ENCODE measurements at places on chromosomes 4 and X.
A peak's percentile ranks its signal among the peaks of the same experiment; 100 is the strongest.

DNA sequence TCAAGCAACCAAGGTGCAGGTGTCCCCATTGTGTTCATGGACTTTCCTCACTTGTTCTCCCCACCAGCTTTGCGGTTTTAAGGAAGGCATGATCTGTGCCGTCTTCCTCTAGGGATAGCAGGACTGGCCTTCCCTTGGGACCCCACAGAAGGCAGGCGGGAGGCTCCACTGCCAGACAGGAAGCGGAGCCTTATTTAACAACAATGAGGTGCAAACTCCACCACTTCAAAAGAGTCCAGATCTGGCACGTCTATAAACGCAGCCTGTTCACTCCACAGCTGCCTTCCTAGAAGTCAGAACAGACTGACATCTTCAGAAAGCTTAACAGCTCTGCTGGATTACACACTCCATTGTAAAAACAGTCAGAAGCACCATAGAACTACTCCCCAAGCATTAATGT is 1.7 kb upstream of the GPR143 start:
- DNase-seq: no peak

- peak; percentile 57 for DNase-seq
Measured at GRCh38 chrX:154918060-154918483, 31.9 kb downstream of the F8A1 start.

GRCh38 chrX:153635788-153636668 is 11.0 kb upstream of the DUSP9 start:
- DNase-seq: peak; percentile 45

GRCh38 chr4:76781698-76782595 is 116.0 kb downstream of the SOWAHB start:
- DNase-seq: peak; percentile 32

- no peak for DNase-seq
Measured at GRCh38 chr4:16129336-16129735, 45.5 kb upstream of the PROM1 start.

DNA sequence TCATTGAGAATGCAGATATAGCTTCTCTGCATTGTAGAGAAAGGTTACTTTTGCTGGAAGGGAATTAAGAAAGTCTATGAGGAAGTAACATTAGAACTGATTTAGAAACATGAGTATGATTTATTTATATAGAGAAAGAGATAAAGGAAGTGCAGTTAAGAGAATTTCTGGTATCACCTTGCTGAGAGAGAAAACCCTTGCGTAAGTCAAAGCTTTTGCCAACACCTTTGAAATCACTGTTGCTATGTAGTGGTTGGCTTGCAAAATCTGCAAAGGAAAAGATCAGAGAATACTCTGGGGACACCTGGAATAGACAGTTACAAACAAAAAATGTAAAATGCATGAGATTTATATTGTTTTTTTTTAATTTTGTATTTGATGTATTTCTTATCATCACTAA is 137.3 kb upstream of the RXFP1 start:
- DNase-seq: no peak

GRCh38 chr4:147528054-147528453 is 47.2 kb downstream of the EDNRA start:
- no peak for DNase-seq

- no peak for DNase-seq
Measured at GRCh38 chr4:87078987-87079486, 141.4 kb downstream of the KLHL8 start.

DNA sequence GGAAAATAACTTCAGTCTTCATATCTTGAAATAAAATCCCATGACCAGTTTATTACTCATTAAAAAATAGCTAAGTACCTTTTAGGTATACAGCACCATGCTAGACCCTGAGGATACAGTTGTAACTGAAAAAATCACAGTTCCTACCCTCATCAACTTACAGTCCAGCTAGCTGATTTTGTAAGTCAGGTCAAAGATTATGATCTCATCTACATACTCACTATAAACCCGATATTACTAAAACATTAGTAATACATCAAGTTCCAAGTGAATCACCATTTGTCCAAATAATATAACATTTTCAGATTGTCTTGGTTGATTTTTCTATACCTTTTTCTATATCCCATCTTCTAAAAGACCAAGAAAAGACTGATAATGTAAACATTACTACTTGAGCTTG is 333.9 kb downstream of the INPP4B start:
- DNase-seq: no peak

DNA sequence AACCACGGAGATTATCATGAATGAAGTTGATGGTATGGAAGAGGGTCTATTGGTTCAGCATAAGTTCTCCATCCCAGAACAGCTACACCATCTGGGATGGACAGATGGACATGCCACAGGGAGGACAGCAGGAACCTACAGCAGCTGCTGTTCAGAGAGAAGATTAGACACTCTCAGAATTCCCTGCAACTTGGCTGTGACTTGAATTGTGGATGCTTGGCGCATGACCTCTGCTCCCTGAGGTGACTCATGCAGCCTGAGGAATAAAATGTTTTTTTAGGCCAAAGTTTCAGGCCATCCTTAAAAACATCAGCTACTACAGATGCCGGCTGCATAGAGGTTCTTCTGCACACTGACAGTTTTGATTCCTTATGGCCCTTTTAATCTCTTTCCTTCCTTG is 97.3 kb downstream of the RS1 start:
- DNase-seq: peak; percentile 19

DNA sequence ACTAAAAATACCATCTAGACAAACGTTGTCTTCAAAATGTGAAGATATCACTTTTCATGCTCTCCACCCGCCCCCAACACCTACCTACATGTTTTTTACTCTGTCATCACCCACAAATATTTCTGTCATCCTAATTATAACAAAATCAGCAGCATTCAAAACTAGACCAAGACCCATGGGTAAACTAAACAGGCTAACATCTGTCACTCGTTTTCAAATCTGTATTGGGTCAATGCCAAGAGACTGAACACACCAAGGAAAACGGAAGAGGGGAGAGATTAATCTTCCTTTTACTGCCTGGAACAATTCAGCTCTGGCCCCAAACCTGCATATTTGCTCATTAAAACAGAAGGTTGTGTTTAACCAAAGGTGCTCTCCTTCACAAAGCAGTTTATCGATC is 17.5 kb downstream of the FAM184B start:
- peak; percentile 28 for DNase-seq

DNA sequence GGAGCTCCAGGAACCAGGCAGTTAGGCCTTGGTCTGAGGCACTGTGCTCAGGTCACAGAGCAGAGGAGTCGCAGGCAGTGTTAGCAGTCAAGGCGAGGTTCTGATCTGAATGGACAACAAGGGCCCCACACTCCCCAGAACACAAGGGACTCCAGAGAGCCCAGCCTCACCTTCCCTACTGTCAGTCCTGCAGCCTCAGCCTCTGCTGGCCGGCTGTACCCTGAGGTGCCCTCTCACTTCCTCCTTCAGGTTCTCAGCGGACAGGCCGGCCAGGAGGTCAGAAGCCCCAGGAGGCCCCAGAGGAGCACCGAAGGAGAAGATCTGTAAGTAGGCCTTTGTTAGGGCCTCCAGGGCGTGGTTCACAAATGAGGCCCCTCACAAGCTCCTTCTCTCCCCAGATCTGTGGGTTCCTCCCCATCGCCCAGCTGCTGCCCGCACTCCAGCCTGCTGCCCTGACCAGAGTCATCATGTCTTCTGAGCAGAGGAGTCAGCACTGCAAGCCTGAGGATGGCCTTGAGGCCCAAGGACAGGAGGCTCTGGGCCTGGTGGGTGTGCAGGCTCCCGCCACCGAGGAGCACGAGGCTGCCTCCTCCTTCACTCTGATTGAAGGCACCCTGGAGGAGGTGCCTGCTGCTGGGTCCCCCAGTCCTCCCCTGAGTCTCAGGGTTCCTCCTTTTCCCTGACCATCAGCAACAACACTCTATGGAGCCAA is 26.2 kb downstream of the MAGEA9 start:
- no peak for DNase-seq

GRCh38 chr4:138087066-138087719 is 155.0 kb downstream of the SLC7A11 start:
- no peak for DNase-seq

DNA sequence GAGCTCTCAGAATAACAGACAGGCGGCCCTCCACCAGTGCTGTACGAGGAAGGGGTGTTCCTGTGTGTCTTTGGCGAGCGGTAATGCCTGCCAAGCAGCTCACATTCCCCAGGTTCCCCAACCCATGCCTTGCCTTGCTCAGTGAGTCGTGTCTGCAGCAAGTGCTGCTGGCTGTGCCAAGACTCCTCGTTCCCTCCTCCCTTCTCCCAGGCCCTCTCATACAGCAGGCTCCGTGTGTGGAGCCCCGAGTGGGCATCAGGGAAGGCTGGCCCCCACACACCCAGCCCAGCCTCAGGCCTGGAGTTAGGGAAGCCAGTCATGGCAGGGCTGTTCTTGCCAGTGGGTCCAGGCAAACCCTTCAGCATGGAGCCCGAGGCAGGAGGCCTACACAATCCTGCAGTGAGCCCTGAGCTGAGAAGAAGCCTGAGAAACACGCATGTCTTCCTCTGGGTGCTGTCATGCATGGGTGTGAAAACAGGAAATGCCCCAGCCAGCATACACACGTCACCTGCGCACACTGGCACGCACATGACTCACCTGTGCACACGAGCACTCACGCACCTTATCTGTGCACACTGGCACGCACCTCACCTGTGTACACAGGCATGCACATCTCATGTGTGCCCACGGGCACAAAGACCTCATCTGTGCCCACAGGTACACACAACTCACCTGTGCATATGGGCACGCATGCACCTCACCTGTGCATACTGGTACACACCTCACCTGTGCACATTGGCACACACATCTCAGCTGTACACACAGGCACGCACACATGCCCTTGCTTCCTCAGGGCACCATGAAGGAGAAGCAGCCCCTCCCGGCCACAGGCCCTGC is 238.7 kb downstream of the DHRSX start:
- DNase-seq: no peak

- no peak for DNase-seq
Measured at GRCh38 chr4:118746251-118746919, 61.2 kb downstream of the METTL14 start.

- DNase-seq: no peak
Measured at GRCh38 chr4:6128221-6128850, 72.0 kb downstream of the JAKMIP1 start.

GRCh38 chr4:25883565-25883964 is 20.8 kb upstream of the SEL1L3 start:
- no peak for DNase-seq

- DNase-seq: no peak
Measured at GRCh38 chrX:115268421-115268820, 21.1 kb upstream of the LUZP4 start.

DNA sequence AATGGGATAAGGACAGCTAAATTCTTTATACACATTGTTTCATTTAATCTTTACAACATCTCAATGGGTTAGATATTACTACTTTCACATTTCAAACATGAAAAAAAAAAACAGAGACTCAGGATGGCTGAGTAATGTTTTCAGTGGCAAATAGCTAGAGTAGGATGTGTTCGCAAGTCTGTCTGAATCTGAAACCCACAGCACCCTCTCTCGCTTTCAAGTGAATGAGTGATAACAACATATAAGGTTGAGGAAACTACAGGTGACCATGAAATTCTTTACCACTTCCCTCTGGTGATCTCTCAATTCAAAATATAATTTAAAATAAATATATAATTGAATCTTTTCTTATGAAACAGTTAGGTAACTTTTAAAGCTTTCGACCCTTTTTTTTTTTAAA is 162.6 kb downstream of the PRR32 start:
- DNase-seq: no peak

- DNase-seq: no peak
Measured at GRCh38 chrX:4809571-4809970, 1096.1 kb upstream of the PRKX start.

DNA sequence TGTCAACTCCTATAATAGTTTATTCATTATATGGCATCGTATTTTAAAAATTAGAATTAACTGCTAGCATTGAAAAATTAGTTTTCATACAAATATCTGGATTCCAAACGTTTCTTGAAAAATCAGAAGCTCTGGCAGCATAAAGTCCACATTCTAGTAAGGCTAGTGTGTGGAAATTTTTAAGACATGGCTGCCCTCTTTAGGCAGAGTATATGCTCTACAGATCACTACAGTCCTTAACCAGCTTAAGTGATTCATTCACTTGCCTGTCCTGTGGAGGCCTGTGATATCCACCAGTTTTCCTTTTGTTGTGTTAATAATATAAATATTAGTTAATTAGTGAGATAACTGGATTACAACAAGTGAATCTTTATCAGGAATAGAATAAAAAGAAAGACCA is 287.2 kb downstream of the OPHN1 start:
- DNase-seq: peak; percentile 33

DNA sequence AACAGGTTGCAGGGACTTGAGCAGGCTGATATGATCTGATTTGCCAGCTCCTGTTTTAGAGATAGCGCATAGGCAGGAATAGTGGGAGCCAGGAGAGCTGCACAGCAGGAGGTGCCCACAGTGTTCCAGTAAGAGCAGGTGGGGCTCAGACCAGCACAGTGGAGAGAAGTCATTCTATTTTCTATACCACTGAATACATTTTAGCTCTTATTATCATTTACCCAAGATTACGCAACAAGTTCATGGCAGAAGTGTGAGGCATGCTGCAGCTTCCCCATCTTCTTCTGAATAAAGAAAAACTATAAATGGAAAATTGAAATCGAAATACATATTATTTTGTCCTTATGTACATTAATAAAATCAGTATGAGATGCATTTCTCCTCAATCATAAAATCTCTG is 114.7 kb upstream of the EDNRA start:
- DNase-seq: no peak

GRCh38 chrX:13093529-13094140 is 49.2 kb upstream of the FAM9C start:
- no peak for DNase-seq

- no peak for DNase-seq
Measured at GRCh38 chrX:370244-370962, 16.3 kb downstream of the PPP2R3B start.

DNA sequence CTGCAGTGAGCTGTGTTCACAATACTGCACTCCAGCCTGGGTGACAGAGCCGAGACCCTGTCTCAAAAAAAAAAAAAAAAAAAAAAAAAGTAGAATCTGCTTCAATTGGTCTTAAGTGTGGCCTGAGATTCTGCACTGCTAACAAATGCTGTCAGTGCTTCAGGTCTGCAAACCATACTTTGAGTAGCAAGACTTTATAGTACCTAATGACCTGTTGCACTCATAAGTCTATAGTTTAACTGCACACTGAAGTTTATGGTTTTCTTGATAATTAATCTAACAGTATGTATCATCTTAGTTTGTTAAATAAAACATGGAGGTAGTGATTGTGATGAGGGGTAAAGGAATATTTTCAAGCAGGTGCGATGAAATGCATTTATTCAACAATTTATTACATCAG is 135.6 kb downstream of the STAG2 start:
- no peak for DNase-seq

Data from COLO829 (cell line).